ENCODE measurements at places on chromosomes 12 and 14.

GRCh38 chr14:104263675-104264358 lies 125.4 kb downstream of the KIF26A start:
- DNase-seq: no peak

DNA sequence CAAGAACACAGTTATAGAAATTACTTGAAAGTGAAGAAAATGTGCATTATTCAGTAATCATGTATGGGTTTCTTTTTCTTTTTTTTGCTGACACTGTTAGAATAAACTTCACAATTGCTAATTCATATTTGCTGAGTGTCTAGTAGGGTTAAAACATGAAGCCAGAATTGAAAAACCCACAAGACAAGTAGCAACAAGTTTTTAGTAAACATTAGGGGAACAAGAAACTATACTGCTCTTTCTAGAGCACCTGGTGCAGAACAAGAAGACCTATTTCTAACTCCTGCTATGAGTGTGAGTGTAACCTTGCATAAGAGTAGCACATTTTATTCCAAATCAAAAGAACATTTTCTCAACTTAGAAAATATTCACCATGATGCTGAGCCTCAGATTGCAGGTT lies 83.2 kb downstream of the ITPR2 start:
- no peak for DNase-seq

- peak; percentile 95 for DNase-seq
These were observed at the start of gene DYRK2 for GRCh38 chr12:67648521-67649260. DYRK2 (plus strand) TSS chr12:67648745; CDS start chr12:67649134, 389 bp downstream.

- no peak for DNase-seq
These were observed 292.6 kb downstream of the TTC8 start for GRCh38 chr14:89117012-89117411.

DNA sequence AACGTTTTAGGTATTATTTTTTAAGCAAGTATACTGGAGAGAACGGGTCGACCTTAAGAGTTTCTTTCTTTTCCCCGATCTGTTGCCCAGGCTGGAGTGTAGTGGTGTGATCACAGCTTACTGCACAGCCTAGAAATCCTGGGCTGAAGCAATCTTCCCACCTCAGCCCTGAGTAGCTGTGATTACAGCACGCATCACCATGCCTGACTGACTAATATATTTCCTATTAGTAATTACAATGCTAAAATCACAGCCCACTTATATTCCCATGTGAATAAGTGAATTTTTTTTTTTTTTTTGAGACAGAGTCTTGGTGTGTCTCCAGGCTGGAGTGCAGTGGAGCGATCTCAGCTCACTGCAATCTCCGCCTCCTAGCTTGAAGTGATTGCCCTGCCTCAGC lies 50.4 kb downstream of the DICER1 start:
- no peak for DNase-seq

- DNase-seq: no peak
These were observed 28.3 kb downstream of the TMEM120B start for GRCh38 chr12:121740847-121741246.

DNA sequence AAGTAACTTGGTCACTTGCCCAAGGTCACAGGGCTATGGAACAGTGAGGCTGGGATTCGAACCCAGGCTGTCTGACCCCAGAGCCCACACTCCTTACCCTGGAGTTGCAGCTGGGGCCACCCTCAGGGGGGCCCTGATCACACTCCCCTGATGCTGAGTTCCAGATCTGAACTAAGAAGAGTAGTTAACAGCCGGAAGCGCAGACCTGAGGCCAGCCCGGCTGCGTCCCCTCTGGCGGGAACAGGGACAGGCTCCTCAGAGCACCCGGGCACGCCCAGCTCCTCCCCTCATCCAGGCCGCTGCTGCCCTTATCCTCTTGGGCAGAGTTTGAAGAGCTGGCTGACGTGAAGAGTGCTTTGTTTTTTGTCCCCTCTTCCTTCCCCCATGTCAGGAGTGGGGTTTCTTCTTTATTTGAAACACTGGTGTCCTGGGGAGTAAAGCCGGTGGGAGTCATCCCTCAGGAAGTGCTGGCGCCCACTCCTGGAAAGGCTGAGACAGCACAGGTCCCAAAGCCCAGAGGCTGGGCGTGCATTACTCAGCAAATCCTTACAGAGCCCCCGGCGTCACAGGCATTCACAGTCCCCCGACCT lies 8.7 kb downstream of the PHB2 start:
- DNase-seq: peak; percentile 80

DNA sequence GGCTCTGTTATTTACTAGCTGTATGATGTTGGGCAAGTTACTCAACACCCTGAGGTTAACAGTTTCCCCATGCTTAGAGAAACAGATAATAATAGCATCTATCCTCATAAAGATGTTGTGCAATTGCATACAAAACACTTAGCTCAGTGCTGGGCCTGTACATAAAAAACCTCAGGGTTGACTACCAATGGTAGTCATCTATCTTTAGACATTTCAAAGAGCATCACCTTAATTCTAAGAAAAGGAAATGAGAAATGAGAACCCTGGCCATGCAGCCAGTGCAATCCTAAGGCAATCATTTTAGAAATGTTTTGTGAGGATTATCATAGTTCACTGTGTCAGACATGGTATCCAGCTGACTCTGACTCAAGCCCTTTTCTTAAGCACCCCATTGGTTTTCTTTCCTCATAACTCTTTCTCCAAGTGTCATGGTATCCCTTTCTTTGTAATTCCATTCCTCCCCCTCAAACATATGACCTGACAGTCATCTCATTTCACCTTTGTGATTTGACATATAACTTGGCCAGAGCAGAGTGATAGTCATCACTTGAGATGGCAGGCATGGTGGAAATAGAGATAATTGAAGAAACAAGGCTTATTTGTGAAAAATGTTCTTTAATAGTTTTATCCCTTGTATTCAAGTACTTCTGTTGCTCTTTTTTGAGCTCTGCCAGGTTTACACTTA lies 29.5 kb upstream of the OSBPL8 start:
- DNase-seq: peak; percentile 59

DNA sequence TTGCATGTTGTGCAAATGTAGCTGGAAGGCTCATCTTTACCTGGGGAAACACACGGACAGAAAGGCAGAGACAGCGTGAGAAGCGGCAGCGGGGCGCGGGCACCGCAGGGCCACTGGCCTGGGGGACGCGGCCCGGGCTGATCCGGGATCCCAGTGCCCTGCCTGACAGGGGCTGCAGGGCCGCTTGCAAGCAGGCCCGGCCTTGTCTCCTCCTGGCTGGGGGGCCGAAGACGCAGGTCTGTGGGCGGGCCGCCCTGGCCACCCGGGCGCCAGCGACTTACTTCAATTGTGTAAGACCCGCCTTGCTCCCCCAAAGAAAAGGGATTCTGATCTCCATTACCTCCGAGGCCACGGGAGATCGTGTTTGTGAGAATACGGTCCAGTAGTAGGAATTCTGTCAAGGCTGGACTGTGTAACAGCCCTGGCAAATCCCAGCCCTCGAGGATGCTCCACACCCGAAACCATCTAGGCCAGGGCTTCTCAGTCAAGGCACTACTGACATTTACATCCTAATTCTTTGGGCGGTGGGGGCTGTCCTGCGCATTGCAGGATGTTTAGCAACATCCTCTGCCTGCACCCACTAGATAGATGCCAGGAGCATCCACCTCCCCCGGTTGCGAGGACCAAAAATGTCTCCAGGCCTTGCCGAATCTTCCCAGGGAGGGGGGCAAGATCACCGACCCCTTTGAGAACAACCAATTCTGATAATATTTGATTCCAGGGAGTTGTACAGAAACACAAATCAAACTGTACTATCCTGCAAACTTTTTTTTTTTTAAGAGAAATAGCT lies 95.6 kb downstream of the BCL11B start:
- no peak for DNase-seq

GRCh38 chr12:99142651-99143050 lies 497.6 kb downstream of the APAF1 start:
- DNase-seq: no peak

DNA sequence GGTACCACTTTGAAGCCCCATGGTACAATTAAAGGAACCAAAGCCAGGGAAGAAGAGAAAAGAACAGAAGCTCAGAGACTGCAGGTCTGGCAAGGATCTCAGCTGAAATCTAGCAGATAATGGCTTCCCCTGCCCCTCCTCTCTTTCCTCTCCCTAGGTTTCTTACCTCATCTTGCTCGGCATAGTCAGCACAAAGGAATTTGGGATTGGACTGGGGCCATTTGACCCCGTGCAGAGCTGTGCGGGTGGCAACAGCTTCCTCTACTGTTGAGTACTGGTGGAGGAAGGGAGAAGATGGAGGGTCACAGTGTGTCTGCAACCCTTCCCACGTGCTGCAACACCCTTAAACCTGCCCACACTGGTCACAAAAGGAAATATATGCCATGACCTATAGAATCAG lies 4.7 kb upstream of the CDH24 start:
- DNase-seq: peak; percentile 82

Data from GM03348 (cell line).